GM12891 (cell line): ENCODE measurements at places on chromosomes 16 and 17.

GRCh38 chr17:3835410-3836229, 10.4 kb downstream of the NCBP3 start:
- no peak for DNase-seq

DNA sequence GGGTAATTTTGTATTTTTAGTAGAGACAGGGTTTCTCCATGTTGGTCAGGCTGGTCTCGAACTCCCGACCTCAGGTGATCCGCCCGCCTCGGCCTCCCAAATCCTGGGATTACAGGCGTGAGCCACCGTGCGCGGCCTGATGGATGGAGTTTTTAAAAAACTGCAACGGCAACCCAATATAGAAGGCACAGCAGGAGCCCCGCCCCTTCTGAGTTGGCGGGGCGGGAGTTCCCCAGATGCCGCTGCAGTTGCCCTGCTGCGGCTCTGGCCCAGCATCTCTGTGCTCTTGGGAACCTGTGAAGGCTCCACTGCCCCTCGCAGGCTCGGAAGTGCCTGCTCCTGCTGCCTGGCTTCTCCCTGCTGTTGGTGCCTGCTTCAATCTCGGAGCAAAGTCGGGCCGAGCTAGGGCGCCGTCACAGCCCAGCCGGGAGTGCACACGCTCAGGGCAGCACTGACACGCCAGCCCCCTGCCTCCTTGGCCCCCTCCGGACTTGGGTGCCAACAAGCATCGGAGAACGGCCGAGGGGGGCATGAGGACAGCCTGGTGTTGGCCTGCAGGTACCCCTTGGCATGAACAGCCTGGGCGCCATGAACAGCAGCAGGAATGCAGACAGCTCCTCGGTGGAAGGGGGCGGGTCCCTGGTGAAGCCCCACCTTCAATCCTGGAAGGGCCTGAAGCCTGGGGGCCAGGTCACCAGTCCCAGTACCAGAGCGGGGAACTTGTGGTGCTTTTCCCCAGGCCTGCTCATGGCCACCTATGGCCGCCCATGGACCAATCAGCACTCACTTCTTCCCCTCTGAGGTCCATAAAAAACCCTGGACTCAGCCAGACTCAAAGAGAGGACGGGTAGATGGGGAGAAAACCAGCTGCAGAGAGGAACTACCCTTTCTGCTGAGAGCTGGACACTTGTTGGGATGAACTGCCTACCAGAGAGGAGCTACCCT, 2.3 kb upstream of the NT5M start:
- no peak for DNase-seq

DNA sequence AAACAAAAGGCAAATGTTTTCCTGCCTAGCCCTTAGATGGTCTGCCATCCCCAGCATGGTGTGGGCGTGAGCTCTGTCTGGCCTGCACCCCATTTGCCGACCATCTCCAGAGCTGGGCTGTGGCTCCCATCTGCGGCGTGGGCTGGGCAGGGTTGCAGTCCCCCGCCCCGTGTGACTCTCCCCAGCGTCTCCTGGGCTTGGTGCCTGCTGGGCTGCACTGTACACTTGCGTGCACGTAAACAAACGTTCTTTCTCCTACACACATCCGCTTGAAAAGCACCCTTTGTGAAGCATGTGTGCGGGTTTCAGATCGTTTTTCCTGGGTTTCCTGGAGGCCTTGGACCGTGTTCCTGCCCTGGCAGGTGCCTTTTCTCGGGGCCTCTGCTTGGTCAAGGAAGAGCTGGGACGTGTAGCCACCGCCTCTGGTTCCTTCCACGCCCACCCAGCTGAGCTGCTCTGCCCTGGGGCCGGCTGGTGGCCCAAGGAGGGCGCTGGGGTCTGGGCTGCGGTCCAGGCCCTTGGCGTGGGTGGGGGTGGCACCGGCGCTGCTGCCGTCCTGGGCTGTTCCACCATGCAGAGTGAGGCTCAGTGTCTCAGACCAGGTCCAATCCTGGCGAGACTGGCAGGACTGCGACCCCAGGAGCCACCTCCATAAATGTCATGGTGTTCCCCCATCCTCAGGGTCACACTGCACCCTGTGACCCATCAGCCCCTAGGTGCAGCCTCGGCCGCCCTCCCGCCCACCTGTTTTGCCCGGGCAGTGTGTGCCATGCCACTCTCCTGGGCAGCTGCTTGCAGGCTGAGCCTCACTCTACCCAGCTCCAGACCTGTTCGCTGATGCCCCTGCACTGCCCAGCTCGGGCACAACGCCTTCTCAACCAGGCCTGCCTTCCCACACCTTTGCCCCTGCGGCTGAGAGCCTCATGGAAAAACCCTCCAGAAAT, 9.9 kb upstream of the BAIAP3 start:
- DNase-seq: no peak

- DNase-seq: no peak
Observed at GRCh38 chr16:62967611-62968010, 931.4 kb upstream of the CDH8 start.

- no peak for DNase-seq
Observed at GRCh38 chr17:77124192-77124889, 16.4 kb upstream of the SEC14L1 start.

- DNase-seq: no peak
Observed at GRCh38 chr17:60398227-60398959, 6.5 kb upstream of the USP32 start.

DNA sequence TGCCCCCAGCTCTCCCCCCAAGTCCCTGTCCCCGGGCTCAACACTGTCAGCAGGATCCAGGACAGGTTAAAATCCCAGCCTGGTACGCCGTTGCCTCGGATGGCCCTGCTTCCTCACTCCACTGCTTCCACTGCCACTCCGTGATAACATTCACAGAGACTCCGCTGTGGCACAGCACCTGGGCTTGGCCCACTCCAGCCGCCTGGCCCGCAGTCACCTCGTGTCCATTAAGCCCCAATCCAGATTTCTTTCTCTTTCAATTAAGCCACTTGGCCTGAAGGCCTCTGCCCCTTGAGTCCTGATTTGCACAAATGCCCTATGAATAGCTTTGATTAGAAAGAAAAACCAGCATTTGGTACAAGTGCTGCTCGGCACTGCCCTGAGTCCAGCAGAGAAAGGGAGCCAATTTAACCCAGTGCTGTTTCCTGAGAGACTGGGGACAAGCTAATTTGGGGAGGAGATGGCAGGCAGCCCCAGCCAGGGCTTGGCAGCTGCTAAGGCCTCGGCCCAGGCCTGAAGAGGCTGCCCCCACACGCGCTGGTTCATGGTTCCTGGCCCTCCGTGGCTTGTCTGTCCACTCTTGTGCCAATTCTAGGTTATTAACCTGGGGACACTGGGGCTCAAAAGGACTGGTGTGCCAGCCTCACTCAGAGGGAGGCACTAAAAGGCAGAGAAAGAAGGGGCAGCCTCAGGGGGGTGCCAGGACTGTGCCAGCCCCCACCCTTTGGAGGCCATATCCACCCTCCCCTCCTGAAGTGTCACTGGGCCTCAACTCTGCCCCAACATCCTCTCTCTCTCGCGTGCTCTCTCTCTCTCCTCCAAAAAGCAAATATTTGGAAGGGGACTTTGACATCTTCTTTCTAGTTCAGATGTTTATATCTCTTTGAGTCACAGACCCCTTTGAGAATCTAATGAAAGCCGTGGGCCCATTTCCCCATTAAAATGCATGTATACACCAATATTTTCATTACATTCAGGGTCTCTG, 29.8 kb upstream of the SPPL2C start:
- DNase-seq: no peak

GRCh38 chr16:15461376-15461775, 27.0 kb downstream of the BMERB1 start:
- DNase-seq: no peak

- no peak for DNase-seq
Observed at GRCh38 chr17:628089-628941, 86.3 kb downstream of the VPS53 start.

DNA sequence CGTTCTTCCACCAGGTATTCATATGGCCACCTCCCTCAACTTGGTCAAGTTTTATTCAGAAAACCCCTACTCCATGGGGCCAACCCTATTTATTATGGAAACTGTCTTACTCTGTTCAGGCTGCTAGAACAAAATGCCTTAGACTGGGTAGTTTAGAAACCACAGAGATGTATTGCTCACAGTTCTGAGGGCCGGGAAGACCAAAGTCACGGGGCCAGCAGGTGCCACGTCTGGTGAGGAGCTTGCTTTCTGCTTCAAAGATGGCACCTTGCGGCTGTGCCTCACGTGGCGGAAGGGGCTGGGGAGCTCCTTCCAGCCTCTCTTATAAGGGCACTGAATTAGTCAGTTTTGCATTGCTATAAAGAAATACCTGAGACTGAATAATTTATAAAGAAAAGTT, 74.3 kb downstream of the AXIN2 start:
- DNase-seq: no peak

GRCh38 chr17:47738178-47738577, 5.1 kb downstream of the TBX21 start:
- no peak for DNase-seq

GRCh38 chr16:67910158-67910557, 17.1 kb downstream of the PSKH1 start:
- no peak for DNase-seq

DNA sequence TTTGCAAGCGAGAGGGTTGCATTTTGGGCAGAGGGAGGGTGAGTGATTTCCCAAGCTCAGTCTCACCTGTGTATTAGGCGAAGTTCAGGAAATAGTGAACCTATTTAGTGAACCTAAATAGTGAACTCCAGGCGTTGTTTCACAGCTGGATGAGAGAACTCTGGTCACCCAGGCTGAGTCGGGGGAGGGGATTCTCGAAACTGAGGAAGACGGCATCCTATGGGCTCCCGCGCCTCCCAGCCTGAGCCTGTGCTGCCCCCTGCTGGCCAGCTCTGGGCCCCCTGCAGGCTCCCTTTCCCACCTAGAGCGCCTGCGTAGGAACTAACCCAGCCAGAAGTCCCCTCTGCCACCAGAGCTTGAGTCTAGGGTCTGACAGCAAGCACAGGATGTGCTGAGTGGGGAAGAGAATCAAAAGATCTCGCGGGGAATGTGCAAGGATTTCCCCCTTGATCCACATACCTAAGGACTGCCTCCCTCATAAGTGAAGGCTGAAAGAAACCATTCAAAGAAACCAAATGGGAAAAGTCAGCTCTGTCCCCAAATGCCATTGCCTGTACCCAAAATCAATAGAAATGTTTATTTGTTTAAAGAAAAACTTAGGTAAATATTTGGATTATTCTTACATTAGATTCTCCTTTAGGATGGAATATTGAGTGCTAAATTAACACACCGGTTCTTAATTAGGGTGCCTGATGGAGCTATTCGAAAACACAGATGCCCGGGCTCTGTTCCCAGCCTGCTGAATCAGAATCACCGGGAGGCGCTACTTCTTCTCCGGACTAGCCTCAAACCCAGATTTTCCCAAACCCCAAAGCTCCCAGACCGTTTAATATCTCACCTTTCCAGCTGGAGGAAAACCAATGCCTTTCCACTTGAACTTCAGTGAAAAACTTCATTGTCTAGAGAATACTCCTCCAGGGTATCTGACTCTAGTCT, 14.8 kb upstream of the MARVELD3 start:
- DNase-seq: peak; percentile 66

DNA sequence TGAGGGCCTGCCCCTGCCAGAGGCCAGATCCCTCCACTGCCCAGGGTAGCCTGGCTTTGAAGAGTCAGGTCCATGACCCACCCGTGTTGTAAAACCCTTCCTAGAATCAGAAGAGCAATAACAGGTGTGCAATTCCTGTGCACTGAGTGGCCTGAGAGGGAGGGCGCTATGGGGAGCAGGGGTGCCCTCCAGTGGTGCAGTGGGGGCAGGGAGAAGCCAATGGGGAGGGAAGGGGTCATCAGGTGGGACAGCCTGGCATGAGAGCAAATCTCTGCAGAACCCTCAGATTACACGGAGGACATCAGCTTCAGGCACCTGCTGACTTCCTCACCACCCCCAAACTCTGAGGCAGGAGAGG, 72.9 kb upstream of the ZNF469 start:
- no peak for DNase-seq

DNA sequence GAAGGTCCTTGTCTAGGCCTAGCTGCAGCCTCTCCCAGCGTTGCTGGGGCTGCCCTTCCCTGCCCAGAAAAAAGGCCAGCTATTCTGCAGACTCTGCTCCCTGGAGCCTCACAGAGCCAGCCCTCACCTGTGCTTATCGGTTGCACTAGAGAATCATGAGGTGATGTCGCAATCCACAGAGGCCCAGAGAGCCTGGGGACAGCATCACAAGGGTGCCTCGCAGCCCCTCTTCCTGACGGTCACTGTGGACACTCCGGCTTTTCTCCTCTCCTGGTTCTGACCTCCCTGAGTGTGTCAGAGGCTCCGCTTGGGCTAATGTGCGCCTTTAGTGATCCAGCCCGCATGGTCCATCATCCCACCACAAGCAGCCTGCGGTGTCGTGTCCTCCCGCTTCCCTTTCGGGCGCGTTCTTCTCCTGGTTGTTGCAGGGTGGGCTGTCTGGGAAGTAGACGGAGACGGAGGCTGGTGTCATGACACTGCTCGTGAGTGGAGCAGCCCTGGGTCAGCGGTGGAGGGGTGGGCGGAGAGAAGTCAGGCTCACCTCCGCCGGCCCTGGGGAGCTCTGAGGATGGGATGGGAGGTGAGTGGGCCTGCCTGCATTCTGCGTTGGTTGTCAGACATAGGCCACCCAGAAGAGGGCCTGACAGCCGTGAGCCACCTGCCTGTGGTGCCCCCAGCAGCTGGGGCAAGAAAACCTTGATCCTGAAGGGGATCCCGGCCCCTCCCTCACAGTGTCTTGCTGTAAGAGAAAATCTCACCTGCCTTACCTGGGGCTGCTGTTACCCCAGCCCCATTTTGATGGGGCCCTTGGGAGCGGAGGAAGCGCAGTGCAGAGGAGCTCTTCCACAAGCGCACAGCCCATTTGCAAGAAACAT, 165.9 kb upstream of the CHMP6 start:
- DNase-seq: no peak

- DNase-seq: no peak
Observed at GRCh38 chr17:3801347-3801746, 359 bp upstream of the ITGAE start.

DNA sequence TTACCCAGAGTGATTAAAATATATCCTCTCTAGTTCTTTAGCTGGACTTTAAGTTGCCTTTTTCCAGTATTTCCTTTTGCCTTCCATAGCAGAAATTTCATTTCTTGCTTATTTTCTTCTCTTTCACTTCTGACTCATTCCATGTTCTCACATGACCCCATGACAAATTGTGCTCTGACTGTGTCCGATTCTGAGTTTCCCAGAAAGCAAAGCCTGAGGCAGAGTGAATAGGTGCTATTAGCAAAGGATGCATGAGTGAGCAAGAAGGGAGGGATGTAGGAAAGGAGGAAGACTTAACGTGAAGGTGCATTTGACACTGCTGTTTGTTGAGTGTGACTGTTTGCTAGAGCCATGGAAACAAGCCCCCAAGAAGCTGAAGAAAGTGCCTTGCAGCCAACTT, 82.6 kb upstream of the CNTNAP4 start:
- DNase-seq: no peak
